Sciatic nerve (tissue), 2 donors: ENCODE measurements at places on chromosomes 6 and 20. TPM values are rescaled to one million over a fixed set of nuclear protein-coding genes. Genes with fewer than 3 reads are reported as not detected.

CALHM6 gene
- 5.5 TPM for total RNA-seq

CST4 gene
- total RNA-seq, result not detected

COL10A1 gene
- total RNA-seq, result 0.09 TPM

LST1 gene
- 17.7 TPM for total RNA-seq

NFKBIL1 gene
- 23.0 TPM for total RNA-seq

PERP gene
- 22.9 TPM for total RNA-seq
